AG08395 (cell line): ENCODE measurements at places on chromosomes 2 and 18.

- no peak for DNase-seq
Measured at GRCh38 chr2:28318462-28319117, 74.1 kb upstream of the FOSL2 start.

GRCh38 chr2:64029116-64029665 lies 10.0 kb upstream of the VPS54 start:
- DNase-seq: no peak

GRCh38 chr2:80330527-80331450 lies 26.2 kb upstream of the LRRTM1 start:
- DNase-seq: no peak

DNA sequence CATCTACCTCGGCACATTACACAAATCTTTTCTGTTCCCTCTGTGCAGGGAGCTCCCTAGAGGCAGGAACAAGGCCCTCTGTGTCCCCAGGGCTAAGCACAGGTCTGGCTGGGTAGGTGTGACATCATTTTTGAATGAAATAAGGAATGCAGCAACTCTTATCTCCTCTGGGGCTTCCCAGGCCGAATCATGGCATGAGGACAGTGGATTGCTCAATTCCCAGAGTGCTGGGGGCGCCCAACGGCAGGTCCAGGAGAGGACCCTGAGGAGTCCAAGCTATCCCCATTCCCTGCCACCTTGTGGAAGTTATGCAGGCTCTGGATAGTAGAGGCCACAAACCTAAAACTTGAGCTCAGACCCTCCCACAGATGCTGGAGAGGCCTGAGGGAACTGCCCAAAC lies 158.0 kb upstream of the RAB6C start:
- no peak for DNase-seq

GRCh38 chr2:219684721-219685689 lies 57.6 kb downstream of the SLC4A3 start:
- peak; percentile 79 for DNase-seq

- no peak for DNase-seq
Measured at GRCh38 chr2:239179851-239180371, 220.9 kb downstream of the HDAC4 start.

- no peak for DNase-seq
Measured at GRCh38 chr2:23536326-23536725, 151.3 kb downstream of the KLHL29 start.

- no peak for DNase-seq
Measured at GRCh38 chr18:53943326-53943860, 281.1 kb downstream of the MBD2 start.

DNA sequence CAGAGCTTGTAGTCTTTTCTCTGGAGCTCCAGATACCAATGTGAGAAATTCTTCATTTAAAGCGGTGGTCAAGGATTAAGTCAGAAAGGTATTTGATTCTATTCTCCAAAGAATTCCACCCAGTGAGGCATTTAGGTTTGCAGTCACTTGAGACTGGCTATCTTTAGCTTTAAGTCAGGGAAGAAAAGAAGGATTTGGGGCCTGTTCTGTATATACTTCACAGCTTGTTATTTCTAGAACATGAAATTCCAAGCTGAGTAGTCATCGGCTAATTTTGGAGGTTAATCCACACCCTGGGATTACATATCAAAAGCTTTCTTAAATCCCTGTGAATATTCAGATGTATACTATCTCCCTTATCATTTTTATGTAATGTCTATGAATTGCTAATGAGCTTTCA lies 39.4 kb downstream of the MYOM1 start:
- DNase-seq: peak; percentile 9

DNA sequence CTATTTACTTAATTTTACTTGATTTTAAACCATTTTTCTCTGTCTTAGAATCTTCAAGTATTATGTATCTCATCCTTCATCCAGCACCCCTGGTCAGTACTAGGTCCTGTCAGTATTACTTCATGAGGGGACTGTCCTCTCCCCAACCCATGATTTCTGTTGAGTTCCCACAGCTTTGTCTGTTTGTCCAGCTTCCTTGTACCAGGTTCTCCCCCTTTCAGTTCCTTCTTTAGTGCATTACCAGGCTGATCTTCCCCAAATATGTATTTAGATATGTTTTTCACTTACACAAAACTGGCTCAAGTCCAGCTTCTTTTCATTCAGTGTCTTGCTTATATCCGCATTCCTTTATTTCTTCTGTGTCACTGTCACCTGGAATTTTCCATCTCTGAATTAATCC lies 13.8 kb upstream of the TTC27 start:
- DNase-seq: no peak

GRCh38 chr2:102487761-102488462 lies 14.9 kb downstream of the SLC9A4 start:
- peak; percentile 25 for DNase-seq

GRCh38 chr2:145769011-145769716 lies 1249.2 kb upstream of the ZEB2 start:
- no peak for DNase-seq

DNA sequence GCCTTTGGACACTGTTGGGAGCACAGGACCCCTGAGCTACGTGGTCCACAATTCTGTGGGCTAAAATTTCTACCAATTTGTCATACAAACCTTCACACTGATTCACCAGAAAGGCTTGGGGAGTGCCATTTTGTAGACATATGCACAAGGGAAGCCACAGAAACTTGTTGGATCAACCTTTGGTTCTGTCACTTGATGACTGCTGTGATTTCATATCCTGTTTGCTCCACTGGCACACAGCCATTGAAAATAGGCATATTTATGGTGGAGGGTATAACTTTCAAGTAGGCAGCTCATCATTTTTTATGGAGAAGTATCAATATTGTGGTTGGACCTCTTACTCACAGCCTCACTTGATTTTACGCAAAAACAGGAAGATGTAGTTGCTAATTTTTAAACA lies 10.5 kb downstream of the NAPG start:
- no peak for DNase-seq

GRCh38 chr2:96506016-96506906 lies 1.1 kb upstream of the NEURL3 start:
- no peak for DNase-seq

- no peak for DNase-seq
Measured at GRCh38 chr18:49638891-49639557, 77.2 kb downstream of the LIPG start.

DNA sequence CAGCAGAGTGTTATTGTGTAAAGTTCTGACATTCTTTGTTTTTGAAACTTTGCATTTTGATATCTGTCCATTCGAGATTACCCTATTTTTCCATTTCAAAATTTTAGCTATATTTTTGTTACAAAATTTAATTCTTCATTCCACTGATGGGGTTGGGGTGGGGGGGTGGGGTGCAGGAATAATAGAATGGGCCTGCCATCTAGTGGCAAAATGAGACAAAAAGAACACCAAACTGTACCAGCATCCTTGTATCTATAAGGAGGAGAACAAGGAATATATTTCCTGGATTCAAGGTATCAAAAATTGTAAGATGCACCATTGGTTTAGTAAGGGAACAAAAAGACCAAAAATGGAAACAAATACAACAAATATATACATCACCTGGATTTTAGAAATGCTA lies 27.9 kb upstream of the TTR start:
- no peak for DNase-seq

DNA sequence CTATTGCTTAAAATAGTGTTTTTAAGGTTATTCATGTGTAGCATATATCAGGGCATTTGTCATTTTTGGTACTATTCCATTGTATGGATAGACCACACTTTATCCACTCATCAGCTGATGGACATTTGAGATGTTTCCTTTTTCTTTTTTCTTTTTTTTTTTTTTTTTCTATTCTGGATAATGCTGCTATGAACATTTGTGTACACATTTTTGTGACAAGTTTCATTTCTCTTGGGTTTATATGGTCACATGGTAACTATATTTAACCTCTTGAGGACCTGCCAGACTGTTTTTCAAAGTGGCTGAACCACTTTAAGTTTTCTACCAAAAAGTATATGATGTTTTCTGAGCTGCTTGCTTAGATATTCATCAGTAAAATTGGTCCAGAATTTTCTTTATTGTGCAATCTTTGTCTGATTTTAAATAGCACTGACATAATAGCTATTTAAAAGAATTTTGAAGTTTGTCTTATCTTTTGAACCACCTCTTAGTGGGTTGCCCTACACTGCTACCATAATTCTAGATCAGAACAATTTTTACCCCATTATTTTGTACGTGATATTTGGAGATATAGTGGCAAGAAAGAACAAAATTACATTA lies 219.4 kb upstream of the SIX3 start:
- DNase-seq: no peak
